Head of caudate nucleus (tissue), 42 donors: ENCODE measurements at places on chromosomes 3 and 15.
A peak's percentile ranks its signal among the peaks of the same experiment; 100 is the strongest.

GRCh38 chr3:150912501-150912900, 7.3 kb upstream of the MINDY4B start:
- no peak for DNase-seq

DNA sequence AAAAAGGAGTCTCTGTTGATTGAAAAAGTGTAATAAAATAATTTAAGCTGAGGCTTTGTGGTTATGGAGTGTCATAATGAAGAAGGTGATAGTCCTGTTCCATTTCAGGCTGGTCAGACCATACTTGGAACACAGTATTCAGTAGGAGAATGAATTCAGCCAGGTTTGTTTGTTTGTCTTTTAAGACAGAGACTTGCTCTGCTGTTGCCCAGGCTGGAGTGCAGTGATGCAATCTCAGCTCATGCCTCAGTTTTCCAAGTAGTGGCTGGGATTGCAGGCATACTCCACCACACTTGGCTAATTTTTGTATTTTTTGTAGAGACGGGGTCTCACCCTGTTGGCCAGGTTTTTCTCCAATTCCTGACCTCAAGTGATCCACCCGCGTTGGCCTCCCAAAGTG, 33.5 kb downstream of the IQGAP1 start:
- DNase-seq, result no peak

DNA sequence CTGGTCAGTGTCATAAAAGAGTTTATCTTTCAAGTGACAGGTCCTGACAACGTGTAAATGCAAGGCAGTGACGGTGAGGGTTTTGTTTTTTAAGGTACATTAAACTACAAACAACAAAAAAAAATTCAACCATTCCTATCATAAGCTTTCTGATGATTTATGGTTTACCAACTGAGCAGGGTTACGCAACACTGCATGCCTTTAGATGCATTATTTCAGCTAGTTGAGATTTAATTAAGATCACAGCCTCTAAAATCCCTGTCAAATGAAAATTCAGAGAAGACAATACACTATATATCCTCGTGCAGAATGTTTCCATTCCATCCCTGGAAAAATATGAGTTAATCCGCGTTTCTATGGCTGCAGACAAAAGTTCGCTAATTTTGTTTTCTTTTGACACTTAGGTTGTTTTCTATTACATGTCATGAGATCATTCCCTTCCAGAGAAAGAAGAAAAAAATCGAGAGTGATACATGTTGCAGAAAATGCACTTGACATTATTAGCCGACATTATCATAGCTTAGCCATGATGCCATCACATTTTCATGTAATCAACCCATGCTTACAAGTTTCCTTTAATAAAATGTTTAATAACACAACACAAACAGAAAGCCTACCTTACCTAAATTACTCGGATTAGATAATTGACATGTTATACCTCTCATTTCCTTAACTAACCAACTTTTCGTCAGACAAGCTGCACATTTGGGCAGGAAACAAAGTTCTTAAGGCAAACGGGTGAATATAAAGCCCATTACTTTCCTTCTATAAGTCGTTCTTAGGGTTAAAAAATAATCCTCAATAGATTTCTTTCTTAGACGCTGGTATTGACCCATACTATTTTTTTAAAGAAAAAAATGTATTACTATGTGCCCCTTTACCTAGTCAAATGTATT, 521.2 kb downstream of the FOXP1 start:
- no peak for DNase-seq

GRCh38 chr3:139173372-139174108, 128.8 kb upstream of the PRR23C start:
- peak; percentile 44 for DNase-seq

DNA sequence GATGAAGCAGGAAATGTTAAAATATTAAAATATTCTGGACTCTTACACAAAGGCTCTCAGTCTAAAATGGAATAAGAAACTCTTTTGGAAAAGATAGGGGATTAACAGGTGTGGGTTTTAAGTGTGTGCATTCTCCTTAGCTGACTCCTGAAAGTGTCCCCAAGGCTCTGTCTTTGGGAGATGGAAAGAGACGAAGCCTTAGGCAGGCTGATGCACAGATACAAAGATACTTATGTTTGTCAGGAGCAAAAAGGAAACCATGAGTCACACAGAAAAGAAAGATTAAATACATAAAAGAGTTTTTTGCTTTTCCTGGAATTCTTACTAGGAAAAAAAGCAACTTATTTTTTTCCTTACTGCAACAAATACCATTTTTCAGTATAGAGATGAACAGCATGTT, 23.8 kb upstream of the ABI3BP start:
- no peak for DNase-seq
